ENCODE measurements at places on chromosomes 7 and 10.
A peak's percentile ranks its signal among the peaks of the same experiment; 100 is the strongest.

GRCh38 chr7:137521451-137521850, 177.9 kb upstream of the PTN start:
- DNase-seq: no peak

- peak; percentile 12 for DNase-seq
Observed at GRCh38 chr7:80732630-80733029, 94.2 kb downstream of the CD36 start.

DNA sequence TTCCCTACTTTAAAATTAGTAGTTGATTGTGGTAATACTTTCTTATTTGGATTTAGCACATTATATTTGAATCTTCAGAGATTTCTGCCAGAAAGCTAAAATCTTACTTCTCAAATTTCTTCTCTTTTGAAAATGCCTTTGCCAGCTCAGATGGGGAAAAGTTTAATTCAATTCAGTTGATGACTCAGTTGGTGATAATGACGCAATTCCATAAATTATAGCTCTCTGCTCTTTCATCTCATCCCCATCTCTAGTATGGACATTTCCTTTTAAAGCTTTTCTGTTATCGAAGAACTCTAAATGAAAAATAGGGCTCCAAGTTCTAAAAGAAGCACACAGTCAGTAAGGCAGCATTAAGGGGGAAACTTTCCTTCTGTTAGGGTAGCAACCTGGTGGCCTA, 25.5 kb downstream of the RNLS start:
- DNase-seq: no peak

- no peak for DNase-seq
Observed at GRCh38 chr10:98318861-98319260, 50.9 kb upstream of the LOXL4 start.

DNA sequence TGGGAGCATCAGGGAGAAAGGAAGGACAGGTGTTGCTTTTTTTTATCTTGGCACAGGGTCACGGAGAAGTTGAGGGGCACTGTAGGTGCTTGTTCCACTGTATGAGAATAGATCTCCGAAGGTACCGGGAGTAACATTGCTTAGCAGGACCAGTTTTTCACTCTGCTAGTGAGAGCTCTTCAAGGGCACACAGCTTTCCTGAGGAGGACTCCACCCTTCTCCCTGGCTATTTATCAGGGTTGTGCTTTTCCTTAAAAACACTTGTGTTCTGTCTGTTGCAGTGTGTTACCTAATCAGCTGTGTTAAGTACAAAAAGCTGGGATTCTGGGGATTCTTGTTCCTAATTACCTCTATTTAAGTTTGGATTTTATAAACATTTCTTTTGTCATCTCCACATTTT, 160.5 kb downstream of the SND1 start:
- no peak for DNase-seq

DNA sequence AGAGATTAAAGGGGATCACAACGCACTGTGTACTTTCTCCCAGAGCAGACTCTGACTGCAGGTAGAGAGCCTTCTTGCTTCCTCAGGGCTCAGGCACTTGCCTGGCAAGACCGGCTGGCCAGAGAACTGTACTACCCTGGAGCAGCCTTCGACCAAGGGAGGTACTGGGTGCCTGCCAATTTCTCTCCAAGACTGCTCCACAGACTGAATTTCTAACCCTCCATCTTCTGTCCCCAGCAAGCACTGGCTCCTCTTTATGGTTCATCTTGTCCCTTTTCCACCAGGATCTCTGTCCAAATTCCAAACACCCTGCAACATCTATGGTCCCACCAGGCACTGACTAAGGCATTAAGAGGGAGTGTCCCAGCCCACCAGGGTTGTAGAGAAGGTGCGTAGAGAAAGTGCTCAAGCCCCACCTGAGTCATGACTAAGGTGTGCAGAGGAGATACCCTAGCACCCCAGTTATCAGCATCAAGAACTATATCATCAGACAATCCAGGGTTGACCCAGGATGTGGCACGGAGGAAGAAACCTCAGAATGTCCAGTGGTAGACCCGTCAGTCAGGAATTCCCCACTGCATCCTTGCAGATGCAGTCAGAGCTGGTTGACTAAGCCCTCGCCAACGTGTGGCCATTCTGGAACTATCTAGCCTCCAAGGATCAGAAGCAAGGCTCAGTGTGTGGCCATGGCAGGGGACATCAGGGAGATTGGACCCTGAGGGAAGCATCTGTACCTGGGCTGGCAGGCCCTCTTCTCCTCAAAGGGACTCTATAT, 60.9 kb upstream of the CAMK2B start:
- no peak for DNase-seq

DNA sequence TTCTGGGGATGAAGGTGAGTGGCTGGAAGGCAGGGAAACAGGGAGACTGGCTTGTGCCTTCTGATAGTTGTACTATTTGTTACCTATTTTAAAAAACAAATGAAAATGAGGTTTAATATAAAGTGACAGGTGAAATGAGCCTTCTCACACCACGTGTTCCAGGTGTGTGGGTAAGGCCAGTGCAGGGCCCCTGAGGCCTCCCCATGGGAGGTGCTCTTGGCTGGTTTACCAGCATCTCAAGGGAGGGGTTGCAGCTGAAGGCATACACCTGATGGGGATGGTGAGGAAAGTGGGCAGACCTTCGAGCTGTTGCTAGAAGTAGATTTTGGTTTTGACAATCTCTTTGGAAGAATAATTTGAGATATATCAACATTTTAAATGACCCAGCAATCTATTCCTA, 103.6 kb downstream of the ARHGAP22 start:
- DNase-seq: no peak

DNA sequence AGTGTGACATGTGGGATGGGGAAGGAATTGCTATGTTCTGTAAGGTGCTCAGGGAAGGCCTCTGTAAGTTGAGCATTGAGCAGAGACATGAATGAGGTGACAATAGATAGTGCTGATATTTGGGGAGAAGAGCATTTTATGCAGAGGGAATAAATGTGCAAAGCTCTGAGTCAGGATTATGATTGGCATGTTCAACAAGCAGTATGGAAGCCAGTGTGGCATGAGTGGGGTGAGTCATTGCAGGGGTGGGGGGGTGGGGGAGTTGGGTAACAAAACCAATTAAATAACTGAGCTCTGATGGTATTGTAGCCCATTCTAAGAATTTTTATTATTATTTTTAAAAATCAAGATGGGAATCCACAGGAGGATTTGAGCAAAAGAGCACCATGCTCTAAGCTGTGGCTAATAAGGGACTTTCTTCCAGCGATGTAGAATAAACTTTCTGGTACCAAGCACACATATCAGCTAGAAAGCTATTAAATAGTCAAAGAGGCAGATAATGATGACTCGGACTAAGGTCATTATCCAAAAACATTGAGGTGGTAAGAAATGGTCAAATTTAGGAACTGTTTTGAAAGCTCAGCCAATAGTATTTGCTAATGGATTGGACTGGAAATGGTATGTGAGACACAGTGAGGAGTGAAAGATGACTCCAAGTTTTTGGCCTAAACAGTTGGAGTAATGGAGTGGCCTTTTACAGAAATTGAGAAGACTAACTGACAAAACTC, 96.4 kb downstream of the PRKG1 start:
- DNase-seq: no peak

- no peak for DNase-seq
Observed at GRCh38 chr7:150945853-150946420, 32.2 kb downstream of the KCNH2 start.

GRCh38 chr7:54141576-54141975, 400.6 kb upstream of the VSTM2A start:
- no peak for DNase-seq

DNA sequence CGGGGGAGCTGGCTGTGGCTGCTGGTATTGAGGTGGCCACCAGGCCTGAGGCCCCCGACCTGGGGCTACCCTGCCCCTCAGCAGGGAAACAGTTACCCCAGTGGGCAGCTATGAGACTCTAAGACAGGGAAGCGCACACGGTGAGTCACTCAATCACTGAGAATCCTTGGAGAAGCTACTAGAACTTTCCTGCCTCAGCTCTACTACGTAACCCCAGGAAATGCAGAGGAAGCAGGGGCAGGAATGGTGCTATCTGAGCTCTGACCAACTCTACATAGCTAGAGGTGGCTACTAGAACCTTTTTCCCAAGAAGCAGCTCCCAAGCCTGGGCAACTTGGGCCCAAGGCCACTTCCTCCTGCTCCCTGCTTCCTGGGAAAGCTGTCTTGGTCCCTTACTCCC, 11.8 kb downstream of the DNAJB12 start:
- no peak for DNase-seq

- DNase-seq: no peak
Observed at GRCh38 chr10:128008521-128009250, 101.8 kb downstream of the PTPRE start.

DNA sequence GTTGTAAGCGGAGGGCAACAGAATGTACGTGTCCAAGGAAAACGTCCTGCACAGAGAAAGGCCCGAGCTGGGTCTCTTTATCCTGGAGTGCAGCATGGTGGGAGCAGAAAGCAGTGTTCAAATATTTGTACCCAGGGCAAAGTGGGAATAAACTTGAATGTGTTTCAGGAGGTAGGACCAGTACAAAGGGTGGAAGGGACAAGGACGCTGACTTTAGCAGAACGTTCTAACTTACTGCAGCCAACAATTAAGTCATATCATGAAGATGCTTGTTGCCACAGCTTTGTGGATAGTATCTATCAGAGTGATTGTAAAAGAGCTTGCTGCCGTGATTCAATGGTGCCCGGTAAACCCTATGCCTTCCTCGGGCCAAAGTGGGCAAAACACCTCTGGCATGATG, 30.5 kb upstream of the ZC3HAV1L start:
- no peak for DNase-seq

GRCh38 chr7:13198036-13198435, 510.6 kb downstream of the ARL4A start:
- DNase-seq: no peak

DNA sequence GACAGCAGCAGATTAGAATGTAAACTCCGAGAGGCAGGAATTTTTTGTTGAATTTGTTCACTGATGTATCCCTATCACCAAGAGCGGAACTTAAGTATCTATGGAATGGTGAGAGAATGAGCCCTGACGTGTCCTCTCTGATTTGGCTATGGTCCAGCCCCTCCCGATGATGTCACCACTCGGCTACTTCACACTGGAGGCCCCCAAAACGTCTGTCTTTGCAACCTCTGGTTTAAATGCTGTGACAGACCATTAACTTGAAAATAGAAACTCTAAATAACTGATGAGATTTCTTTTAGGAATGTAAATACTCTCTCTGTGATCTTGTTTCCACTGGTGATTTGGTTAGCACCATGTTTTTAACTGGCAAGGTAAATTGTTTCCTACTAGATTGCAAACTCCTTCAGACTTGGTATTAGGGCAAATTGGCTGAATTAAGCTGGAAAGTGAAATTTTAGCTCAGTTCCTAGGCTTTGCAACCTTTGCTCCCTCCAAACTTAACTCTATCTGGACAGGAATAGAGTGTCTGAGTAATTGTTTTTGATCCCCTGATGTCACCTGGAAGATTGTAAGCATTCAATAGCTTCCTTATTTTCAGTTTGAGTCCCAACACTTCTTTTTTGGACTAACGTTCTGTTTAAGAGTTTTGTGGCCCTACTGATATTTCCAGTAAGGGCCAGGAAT, 19.1 kb downstream of the SLC16A12 start:
- DNase-seq: peak; percentile 23

DNA sequence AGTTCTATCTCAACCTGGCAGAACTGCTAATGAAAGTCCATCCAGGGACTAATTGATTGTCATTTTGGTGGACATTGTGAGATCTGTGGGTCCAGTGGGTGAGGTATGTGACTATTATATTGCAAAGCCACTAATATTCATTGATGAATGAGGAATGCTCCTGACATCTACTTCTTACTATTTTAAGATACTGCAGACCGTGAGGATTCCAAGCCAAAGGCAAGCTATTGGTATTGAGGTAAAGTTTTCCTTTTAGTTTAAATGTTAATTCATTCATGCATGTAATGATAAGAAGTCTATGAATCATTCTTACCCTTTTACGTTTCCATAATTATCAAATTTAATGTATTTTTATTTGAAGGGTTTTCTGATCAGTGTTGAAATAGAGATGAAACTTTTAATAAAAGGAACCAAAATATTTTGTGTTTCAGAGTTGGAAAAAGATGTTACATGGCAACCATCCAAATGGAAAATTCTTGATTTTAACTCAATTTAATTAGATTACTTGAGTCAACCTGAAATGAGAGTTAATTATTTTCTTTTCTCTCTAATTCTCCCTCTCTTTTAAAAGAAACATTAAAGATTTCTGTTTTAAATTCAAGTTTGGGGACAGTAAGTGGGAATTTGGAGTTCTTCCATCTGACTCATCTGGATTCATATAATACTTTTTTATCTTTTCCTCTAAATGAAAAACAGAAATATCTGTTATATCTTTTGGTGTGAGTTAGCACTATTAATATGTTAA, 39.6 kb downstream of the NUP205 start:
- DNase-seq: no peak

DNA sequence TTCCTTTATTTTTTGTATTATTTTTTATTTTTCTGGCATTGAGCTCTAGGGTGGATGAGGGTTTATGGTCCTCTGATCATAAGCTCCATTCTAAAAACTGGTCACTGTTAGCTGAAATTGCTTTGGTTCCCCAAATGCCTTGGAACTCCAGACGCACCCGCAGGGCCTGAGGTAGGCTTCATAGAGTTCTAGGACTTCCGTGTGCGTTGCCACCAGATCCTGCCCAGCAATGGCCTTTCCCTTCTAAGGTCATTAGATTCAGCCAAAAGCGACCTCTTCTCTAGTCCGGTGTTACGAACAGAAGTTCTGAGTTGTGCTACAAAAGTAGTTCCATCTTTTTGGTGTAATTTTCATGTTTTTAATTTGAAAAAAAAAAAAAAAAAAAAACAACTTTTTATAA, 64.4 kb downstream of the KLHDC10 start:
- no peak for DNase-seq

GRCh38 chr7:117458977-117459583, 20.7 kb upstream of the CFTR start:
- no peak for DNase-seq

DNA sequence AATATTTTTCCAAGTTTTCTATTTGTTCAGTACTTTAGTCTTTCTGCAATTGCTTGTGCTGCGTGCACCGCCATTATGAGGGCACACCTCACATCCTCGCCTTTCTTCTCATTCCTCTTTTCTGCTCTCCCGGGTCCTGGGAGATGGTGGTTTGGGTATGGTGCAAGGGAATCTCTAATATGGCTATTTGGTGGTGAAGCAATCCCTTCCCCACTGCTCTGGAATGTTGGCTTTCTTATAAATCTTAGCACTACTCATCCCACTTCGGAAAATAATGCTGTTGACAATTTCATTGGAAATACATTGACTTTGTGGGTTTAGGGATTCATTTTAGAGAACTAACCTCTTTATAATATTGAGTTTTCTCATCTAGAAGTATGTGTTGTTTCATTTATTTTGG, 1.9 kb upstream of the GCK start:
- DNase-seq: no peak

- DNase-seq: peak; percentile 24
Observed at GRCh38 chr10:12638103-12638502, 288.8 kb downstream of the CAMK1D start.
